ENCODE measurements at places on chromosomes 2 and 18.

DNA sequence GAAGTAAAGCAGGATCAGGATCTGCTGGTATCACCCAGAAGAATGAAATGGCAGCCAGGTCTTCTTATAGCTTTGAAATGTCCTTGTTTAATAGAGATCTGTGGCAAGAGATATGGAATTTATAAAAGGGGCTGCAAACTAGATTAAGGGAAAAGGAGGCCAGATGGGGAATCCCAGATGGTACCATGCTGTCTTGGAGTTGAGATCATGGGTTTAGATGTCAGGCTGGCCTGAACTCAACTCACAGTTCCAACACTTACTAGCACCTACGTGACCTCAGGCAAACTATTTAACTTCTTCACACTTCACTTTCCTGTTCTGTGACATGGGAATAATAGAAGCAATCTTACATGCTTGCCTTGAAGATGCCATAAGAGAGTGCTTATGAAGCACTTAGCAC, 188.2 kb downstream of the ALK start:
- DNase-seq = no peak

DNA sequence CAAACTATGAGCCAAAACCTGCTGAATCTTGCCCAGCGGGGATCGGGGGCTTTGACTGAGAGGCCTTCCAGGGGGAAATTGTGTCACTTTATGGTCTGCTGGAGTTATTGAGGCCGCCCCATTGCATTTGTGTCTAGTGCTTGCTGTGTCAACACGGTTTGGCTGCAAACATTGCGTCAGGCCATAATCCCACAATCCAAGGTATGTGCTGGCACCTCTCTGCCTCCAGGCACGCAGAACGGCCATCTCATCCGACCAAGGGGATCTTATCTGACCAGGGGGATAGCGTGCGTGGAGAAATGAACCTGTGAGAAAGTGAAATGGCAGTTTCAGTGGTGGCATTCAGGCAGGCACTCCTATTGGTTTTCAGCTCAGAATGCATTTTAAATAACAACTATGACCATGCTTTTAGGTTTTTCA, 18.1 kb upstream of the LYPD6B start:
- no peak for DNase-seq

DNA sequence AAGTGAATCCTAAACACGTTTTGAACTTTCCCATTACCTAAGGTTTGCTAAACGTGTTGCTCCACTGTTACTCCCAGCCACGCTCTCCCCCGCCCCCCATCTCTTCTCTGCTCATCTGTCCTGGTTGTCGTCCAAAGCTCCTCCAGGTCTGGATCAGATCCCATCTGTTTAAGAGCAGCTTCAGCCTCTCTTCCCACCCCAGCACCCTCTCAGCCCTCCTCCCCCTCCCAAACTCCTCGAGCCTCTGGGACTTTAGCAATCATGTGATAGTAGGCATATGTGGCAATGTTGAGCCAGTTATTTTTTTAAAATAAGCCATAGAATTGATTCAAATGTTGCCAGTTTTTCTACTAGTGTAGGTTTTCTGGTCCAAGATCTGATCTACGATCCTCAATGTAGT, 20.0 kb upstream of the LPIN1 start:
- no peak for DNase-seq

- DNase-seq = no peak
These were observed 36.1 kb downstream of the DHRS9 start for GRCh38 chr2:169105476-169105875.

DNA sequence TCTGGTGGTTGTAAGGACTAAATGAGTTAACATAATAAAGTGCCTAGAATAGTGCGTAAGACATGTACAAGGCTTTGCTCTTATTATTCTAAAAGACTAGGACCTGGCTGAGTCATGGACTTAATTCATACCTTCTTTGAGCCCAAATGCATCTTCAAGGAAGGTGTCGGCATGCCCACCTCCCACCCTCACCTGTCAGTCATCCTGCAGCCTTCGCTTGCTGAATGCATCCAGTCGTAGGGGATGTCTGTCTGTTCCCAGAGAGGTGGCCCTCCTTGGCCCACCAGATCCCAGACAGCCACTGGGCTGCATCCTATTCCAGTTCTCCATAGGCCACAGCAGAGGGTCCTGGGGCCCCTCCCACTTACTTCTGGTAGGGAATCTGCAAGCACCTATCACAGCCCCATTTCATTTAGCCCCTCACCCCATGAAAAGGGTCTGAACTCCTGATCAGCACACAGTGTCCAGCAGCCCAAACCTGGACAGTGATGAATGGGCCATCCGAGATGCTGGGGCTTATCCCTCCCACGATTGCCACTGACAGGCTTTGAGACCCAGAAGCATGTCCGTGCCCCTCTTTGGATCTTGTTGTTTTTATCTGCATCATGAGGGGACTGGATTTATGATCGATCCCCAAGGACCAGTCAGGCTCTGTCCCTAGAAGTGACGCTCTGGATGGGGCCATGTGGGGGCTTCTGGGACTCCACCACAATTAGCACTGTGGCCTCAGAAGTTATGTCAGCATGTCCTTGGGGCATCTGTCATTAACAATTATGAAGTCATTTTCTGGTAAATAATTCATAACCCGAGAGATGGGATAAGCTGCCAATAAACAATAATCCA, 101.1 kb downstream of the KLHL29 start:
- no peak for DNase-seq

- DNase-seq = no peak
These were observed 129.8 kb upstream of the FSIP2 start for GRCh38 chr2:185608799-185609198.

DNA sequence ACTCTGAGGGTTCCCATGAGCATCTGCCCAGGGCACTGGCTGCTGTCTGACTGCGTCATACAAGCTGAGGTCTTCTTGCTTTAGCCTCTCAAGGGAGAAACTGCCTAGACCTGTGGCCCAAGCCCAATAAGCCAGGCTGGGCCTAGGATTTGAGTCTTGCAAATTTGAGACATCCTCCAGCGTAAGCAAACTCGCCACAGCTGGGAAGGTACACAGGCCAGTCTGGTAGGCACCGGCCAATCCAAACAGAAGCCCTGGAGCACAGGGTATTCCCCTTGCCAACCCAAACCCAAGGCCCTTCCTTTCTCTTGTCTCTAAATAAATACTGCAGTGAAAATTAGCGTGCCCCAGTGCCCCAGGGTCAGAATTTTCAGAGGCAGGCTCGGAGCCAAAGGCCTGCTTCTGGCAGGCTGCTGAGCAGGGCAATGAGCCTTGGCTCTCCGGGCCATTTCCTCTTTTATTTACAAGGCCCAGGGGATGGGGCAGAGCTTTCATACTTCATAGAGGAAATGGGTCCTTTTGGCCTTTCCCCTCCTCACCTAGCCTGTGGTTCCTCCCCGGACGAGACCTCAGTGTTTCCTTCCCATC, 33.3 kb downstream of the POLR1A start:
- peak; percentile 33 for DNase-seq

DNA sequence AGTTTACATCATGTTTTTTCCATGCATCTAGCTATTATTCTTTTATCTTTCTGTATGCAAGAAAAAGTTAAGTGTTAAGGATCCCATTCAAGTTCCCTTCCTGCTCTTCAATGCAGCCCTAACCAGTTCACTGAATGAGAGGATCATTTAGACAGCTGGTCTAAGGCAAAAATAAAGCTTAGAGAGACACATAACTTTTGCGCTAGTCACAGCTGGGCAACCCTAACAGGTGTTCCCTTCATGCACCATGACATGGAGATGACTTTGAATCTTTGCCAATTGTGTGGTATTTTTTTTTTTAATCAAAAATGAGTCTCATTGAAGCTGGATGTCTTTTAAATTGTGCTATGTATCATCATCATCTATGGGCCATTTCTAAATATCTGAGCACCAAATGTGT, 393.8 kb upstream of the CYRIA start:
- DNase-seq = no peak
